Chondrocyte (in vitro differentiated cells): ENCODE measurements at places on chromosomes 13 and 19. TPM values are rescaled to one million over a fixed set of nuclear protein-coding genes. Genes with fewer than 3 reads are reported as not detected.

Gene ZNF724
- 2.3 to 6.7 TPM (median 3.0 TPM) in 3 replicates for total RNA-seq

Gene ZNF730
- total RNA-seq, result 0.57 to 4.1 TPM (median 2.6 TPM) in 3 replicates

Gene FBXO27
- 4.6 to 7.4 TPM (median 6.7 TPM) in 3 replicates for total RNA-seq

Gene HSPB6
- 0.75 to 5.7 TPM (median 5.0 TPM) in 3 replicates for total RNA-seq

Gene MISP3
- total RNA-seq, result 1.00 to 3.7 TPM (median 2.0 TPM) in 3 replicates

Gene HSH2D
- total RNA-seq, result not detected in 3 replicates

Gene TICAM1
- total RNA-seq, result 6.8 to 13.2 TPM (median 12.3 TPM) in 3 replicates

DNA sequence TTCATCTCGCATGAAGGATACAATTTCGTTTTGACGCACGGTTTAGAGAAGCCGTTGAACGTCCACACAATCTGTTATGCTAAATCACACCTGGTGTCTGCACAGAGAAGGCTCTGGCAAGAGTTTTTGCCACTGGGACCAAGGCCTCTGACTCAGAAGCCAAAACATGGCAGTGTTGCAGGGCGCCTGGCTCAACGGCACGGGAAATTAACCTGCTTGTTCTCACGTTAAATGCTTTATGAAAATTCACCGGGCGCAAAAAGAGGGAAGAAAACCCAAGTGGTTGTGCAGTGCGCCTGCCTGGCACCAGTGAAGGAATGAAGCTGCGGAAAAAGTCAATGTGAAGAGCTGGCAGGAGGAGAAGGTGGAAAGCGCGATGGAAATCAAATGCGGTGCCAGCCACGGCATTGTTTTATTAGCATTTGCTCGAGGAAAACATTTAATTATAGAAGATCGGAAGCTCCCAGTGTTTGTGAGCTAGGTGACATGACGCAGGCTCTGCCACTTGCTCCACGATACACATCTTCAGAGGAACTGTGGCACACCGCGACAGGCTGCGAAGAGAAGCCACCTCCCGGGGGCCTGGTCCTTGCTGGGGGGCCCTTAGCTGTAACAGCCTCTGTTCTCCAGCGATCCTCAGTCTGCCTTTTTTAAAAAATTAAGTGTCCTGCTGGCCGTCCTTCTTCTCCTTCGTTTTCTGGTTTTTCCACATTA lies 126.2 kb downstream of the ZIC5 start:
- DNase-seq, result no peak

DNA sequence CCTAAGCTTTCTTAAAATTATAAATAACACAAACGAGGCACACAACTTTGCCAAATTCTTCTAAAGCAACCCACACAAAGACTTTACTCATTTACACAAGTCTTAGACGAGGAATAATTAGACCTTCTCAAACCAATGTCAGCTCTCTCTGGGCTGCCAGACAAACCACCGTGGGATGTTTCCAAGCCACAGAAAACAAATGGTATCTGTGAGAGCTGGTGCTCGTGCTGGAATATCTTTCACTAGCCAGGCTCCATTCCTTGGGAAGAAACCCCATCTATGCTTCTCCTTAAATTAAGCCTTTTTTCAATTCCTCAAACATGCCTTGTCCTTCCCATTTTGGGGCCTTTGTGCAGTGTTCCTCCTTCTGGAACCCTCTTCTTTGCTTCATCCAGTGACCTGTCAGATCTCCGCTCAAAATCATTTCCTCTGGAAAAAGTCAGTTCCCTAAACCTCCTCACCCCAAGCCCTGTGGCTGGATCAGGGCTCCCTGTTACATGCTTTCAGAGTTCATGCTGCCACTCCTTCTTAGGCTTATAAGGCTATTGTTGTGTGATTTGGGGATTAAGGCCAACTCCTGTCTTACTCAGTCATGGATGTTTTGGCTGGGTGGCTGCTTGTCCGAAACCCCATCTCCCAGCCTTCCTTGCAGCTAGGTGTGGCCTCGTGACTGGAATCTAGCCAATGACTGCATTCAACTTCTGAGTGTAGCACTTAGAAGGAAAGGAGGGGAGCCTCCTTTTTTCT lies 64.2 kb upstream of the GTF2F2 start:
- DNase-seq, result no peak

DNA sequence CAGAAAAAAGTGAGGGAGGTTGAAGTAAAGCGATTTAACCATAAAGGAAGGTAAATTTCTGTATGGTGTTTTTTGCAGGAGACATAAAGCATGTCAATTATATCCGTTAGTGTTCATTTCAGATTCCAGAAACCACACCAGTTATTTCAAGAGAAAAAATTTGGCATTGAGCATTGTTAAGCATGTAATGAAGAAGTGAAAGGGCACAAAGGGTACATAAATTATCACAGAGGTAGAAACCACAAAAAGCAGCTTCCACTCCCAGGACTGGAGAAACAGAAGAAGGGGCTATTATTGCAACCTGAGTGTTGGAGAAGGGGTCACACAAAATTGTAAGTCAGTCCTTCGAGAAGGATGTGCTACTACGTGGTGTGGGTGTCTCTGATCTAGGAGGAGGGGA lies 72.2 kb upstream of the DACH1 start:
- no peak for DNase-seq

GRCh38 chr13:95896301-95896700 lies 156.9 kb downstream of the UGGT2 start:
- no peak for DNase-seq

GRCh38 chr13:46622630-46623256 lies 69.8 kb downstream of the LRCH1 start:
- DNase-seq, result no peak

DNA sequence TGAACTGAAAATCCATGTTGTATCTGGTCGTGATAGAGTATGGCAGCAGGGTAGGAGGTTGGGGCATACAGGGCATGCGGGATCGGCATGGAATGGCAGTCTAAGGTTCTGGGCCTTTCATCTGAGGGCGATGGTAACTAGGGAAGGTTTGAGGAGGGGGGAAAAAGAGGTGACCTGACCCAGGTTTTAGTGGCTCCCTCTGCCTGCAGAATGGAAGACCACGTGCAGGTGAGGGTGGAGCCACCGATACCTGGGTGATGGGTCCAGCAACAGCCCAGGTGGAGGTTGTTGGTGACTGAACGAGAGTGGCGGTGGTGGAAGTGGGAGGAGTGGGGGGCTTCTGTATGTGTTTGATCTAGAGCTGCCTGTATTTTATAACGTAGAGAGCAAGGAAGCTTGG lies 3.8 kb downstream of the ZNF749 start:
- DNase-seq, result no peak

DNA sequence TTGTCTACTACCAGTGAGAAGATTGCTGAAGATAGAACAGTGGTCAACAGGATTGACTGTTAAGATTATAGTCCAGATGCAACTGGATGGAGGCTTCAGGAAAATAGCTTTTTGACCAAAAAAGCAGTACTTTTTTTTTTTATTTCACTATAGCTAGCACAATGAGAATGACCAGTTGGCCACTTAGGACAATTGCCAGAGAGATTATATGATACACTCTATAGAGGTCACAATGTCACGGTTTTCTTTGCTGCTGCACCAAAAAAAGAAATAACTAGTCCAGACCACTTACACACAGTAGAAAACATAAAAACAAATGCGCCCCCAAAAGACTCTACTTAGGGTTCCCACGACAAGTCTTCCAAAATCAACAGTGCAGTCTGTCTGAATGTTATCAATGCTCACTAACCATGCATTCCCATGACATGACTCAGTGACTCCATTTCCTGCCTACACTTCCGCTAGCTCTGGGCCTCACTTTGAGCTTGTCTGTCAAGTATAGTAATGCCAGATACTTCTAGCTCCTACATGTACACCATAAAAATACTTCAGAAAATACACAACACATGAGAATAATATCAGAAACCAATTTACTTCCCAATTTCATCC lies 209.1 kb upstream of the STARD13 start:
- no peak for DNase-seq

DNA sequence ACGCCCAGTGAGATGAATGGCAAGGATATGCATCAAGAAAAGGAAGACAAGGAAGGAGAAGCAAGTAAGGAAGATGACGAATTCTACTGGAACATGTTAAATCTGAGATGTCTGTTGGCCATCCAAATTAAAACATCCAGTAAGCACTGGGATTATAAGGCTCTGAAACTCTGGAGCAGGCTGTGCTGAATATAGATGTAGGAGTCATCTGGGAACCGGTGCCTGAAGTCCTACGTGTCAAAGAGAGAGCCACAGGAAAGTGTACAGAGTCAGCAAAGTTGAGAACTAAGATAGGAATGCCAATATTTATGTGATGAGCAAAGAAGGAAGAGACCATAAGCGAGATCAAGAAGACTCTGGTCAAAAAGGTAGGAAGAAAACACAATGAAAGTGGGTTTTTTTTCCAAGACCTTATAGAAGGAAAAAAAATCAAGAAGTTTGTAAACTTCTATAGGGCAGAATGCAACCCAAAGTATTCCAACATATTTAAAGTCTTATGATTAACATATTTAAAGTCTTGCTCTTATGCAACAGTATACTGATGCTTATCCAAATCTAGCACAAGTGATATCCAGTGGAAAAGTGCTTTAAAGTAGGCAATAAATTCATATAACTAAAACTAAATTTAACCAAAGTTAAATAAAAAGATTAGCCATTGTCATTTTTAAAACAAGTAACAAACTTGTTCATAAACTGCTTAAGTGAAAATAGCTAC lies 51.2 kb upstream of the EEF1AKMT1 start:
- DNase-seq, result no peak

GRCh38 chr13:44400736-44401135 lies 27.1 kb downstream of the SERP2 start:
- no peak for DNase-seq

DNA sequence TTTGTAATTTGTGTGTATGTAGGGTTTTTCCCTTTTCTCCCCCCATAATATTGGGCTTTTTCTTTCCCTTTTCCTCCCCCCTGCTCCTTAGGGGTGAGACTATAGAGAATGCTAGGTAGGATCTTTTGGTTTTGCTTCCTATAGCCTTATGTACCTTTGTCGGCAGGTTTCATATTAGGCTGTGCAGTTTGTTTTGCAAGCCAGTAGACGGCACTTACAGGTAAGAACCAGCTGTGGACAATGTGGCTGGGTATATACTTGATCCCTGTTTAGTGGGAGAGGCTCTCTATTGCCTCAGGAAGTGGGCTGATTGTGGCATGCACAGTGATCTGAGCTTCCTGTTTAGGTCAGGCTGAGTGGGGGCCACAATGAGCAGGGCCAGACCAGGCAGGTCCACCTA lies 359.2 kb upstream of the OBI1 start:
- DNase-seq, result no peak

DNA sequence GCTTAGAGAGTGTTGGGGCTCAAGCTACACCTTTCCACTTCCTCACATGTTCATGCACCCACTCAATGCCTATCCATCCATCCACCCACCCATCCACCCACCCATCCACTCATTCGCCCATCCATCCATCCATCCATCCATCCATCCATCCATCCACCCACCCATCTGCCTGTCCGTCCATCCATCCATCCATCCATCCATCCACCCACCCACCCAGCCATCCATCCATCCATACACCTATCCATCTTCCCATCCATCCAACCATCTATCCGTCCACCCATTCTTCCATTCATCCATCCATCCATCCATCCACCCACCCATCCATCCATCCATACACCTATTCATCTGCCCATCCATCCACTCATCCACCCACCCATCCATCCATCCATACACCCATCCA lies 13.1 kb upstream of the HOMER3 start:
- no peak for DNase-seq

DNA sequence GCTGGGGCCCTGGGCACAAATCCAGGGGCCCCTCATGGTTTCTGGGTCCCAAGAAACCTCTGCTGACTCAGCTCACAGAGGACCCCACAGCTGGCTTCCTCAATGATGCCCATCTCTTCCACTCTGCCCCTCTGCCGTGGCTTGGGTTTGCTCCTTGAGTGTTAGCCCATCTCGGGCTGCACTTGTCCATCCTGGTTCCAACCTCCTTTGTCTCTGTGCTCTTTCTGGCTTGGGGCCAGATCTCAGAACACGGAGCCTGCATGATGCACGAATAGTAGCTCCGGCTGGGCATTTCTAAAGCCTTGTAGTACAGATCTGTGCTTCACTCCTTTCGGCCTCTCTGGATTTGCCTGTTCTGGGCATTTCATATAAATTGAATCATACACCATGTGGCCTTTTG lies 53.8 kb downstream of the F2RL3 start:
- no peak for DNase-seq

DNA sequence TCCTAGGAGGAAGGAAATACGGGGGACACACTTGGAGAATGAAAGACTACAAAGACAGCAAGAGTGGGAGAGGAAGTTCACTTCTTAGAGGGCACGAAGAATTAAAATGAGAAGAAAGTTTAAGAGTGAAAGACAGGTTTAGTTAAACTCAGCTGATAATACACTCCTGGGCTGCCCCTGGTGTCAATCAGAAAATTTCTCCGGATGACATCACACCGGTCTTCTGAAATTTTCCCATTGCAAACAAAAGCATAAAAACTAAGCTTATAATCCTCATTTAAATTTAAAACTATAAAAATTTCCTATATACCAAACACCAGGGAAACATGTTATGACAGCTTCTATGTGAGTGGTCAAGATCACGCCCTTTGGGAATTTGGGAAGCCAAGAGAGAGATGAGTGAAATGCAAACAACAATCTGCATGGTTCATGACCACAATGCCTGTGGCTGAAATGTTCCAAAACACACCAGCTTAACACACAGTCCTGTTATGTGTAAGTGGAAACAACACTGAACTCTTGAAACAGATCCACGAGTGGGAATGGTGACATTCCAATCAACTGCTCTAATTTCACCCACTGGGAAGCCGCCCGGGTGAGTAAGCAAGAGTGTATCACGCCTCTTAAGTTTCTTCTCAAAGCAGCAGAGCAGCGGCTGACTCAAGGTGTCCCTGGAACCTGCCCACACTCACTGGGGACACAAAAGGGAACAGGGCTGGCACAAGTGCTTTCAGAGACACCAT lies 49.0 kb downstream of the BRD4 start:
- DNase-seq, result no peak

DNA sequence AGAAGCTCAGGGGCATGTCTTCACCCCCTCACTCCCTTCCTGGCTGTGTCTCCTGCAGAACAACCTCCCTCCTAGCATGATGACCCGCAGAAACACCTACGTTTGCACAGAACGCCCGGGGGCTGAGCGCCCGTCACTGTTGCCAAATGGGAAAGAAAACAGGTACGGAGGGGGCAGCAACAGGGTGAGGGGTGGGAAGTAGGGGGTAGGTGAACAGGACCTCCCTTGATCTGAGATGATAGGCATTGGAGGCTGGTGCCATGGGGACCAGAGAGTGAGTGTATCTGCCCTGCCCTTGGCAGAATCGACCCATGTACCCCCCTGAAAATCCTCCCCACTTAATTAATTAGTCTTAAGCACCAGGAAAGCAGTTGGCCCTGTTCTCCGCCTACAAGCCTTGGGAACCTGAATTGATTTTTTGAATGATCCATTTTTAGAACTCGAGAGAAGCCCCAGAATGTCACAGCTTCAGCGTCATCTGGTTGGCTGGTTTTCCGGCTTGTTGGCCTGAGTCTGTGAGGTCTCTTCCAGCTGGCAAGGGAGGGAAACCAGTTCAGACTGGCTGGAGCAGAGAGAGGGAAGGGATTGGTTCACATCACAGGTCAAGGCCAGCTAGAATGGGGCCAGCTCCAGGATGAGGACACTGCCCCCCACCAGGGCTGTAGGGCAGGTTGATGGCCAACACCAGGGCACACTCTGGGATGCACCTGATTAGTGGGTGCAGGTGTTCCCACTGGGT lies 28.2 kb downstream of the CKM start:
- DNase-seq, result no peak

GRCh38 chr13:24005755-24006281 lies 108.5 kb upstream of the C1QTNF9B start:
- DNase-seq, result no peak

- DNase-seq, result no peak
Measured at GRCh38 chr13:92097337-92097903, 699.0 kb downstream of the GPC5 start.
